ENCODE measurements at places on chromosomes 3 and 15. TPM values are rescaled to one million over a fixed set of nuclear protein-coding genes. Genes with fewer than 3 reads are reported as not detected.

GHSR gene
- polyA plus RNA-seq: not detected

GATM gene
- polyA plus RNA-seq: 558 TPM

- DNase-seq: no peak
Measured at GRCh38 chr15:53974121-53974520, 4.1 kb upstream of the UNC13C start.

- no peak for DNase-seq
Measured at GRCh38 chr3:27633224-27633545, 88.9 kb downstream of the EOMES start.

DNAJA4 gene
- polyA plus RNA-seq: 96.8 TPM

ITGB5 gene
- 60.2 TPM for polyA plus RNA-seq

DNA sequence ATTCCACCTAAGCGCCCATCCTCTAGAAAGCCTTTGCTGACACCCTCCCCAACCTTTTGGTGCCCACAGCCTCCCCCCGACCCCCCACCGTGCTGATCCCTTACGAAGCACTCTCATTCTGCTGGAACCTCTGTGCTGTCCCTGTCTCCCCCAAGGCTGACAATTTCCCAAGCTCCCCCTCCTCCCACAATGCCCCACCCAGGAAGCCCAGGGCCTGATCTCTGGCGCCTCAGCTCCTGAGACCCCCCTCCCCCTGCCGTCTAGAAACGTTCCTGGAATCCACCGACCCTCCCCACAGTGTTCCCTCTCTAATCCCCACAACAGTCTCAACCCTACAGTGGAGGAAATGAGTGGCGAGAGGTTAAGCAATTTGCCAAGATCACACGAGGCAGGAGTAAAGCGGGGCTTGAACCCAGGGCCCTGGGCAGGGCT, 18.3 kb downstream of the MYL3 start:
- no peak for DNase-seq

DNA sequence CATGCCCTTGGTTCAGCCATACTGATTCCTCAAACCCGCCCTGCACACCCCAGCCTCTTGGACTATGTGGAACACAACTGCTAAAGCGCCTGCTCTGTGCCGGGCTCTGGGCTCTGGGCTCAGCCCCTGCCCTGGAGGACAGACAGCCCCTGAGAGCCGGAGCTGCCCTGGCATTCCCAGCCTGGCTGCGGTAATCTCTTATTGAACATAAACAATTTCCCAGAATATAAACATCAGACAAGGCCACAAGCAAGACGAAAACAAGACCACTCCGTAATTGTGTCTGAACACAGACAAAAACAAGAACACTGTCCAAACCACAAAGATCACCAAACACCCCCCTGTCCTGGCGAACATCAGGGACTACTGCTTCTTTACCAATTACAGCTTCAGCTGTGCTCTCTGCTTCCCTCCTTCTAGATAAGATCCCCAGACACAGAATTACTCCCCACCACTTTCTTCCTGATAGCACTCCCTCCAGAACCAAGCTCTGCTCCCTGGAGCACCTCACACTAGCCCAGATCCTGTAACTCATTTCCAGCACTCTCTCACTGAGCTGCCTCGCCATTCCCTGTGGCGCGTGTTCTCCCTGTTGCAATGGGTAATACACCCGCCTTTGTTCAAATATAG, 57.1 kb upstream of the TLE3 start:
- no peak for DNase-seq

DNA sequence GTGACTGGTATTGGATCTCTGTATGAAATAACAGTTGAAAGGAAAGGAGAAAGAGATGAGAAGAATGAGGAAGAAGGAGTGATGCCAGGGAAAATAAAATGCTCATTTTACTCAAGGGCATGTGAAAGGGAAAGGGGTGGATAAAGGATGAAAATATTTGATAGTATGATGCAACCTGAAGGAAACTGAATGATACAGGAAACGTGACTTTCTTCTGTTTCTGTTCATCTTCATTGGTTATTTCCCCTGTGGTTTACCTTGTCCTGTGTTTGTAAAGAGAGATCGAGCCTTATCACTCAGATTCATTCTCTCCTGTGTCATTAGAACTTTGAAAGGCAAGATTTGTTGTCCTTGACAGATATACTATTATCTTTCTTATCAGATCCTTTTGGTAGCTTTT, 243.6 kb upstream of the SLITRK3 start:
- no peak for DNase-seq

GRCh38 chr15:76945494-76946093, 14.0 kb downstream of the RCN2 start:
- DNase-seq: no peak

SLC51A gene
- 6.1 TPM for polyA plus RNA-seq

DNA sequence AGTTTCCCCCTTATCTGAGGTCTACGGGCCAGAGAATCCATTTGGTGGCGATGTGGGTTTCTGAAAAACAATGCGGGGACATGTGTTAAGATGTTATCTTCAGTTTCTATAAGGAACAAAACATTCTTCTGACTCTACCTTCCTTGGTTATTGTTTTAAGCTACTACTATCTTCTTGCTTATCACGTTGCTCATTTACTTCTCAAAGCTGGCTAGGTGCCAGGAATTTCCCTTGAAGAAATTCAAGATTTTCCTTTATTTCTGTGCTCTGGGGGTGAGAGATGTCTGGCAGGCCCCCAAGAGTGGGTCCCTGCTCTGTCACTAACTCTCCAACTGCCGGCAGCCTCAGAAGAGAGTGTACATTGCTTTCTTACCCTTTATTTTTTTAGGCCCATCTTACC, 119.8 kb downstream of the RYR3 start:
- no peak for DNase-seq

GRCh38 chr3:65614585-65614984, 424.1 kb downstream of the MAGI1 start:
- no peak for DNase-seq

- no peak for DNase-seq
Measured at GRCh38 chr3:151584566-151584965, 123.7 kb upstream of the IGSF10 start.

DNA sequence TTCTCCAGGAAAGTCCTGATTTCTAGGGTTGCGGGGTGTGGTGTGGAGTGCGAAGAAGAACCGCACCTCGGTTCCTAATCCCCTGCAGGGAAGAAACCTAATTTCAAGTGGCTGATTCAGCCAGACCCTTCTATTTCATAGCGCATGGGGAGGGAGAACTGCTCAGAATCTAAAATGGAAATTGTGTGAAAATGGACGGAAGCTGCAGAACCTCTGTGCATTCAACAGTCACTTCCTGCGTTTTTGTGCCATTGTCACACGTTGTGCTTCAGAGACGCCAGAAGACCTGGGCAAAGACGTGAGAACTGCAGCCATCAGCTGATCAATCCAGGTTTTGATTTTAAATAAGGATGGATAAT, 1.2 kb downstream of the SIDT1 start:
- no peak for DNase-seq

DNA sequence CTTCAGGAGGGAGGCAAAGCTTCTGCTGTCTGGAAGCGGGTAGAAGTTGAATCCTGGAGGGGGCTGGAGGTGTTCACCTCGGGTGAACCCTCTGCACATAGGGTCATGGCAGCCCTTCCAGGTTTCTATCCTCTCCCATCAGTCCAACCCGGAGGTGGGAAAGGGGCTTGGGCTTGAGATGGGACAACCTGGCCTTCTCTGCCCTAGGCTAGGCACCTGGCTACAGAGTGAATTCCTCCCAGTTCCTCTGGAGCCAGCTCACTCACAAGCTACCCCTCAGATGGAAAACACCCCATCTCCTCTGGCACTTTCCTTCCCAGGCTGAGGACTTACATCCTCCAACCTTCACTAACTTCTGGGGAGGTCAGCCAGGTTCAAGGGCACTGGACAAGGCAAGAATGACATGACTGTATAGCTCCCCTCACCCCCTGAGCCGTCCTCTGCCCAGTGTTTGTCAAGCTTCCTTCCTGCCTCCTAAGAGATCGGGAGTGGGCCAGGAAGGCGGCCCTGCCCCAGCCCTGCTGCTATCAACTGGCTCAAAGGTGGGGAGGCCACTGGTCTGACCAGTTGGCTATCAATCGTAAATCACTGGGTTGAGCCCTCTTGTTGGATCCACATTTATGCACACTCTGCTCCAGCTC, 45.8 kb downstream of the KLF15 start:
- no peak for DNase-seq

DNA sequence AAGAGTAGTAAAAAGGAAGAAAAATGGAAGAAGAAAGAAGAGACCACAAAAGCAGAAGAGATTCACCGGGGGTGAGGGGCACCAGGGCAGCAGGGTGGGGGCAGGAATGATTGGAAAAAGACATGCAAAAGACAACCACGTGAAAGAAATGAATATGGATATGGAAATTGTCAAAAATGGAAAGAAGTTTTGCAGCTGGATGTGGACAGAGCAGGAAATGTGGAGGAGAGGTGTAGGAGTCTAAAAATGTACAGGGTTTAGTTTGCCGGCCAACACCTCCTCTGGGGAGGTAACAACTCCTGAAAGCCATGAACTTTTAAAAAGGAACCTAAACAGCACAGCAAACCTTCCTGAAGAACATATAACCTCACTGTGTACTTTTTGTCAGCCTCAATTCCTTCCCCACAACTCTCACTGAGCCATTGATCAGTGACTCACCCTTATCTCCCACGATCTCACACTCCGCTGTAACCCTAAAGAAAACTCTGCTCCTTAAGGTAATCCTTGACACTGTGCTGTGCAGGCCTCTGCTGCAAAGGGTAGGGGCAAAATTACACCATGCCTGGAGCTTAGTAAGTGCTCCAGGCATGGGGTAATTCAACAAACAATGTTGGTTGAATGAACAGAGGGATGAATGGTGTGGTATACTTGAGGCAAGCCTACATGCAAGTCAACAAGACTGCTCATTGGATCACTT, 100.2 kb upstream of the BOC start:
- no peak for DNase-seq

DNA sequence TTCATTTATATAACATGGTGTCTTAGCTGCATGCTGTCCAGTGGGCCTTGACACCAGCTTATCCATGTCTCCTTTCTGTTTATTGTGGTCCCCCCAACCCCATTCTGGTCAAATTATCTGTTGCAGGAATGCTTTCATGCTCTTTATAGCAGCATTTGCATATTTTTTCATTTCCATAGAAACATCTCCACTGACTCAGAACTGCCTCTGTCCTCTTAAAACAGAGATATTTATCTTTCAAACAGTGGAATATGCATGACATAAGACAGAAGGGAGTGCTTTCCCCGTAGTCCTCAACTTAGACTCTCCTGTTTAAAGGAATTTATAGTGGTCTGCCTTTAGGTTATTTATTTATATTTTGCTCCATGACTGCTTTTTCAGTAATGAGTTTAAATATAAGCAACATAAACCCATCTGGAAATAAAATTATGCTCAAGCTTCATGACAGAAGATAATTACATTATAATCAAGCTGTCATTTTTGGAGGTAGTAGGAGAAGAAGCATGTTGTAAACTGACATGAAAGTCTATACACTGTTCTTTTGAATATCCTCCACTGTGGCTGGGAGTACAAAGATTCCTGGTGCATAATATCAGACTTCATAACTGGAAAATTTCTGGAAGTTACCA, 179.5 kb upstream of the CD96 start:
- DNase-seq: no peak

P3H2 gene
- polyA plus RNA-seq: 48.1 TPM

GRCh38 chr3:23754215-23754614, 51.5 kb upstream of the UBE2E1 start:
- DNase-seq: no peak

CGNL1 gene
- polyA plus RNA-seq: 8.5 TPM

DLEC1 gene
- 0.66 TPM for polyA plus RNA-seq

GRCh38 chr3:69044608-69045007, 7.5 kb downstream of the TMF1 start:
- DNase-seq: no peak

GRCh38 chr15:83207009-83207659, 489 bp downstream of the HDGFL3 start:
- peak; percentile 49 for DNase-seq

DNA sequence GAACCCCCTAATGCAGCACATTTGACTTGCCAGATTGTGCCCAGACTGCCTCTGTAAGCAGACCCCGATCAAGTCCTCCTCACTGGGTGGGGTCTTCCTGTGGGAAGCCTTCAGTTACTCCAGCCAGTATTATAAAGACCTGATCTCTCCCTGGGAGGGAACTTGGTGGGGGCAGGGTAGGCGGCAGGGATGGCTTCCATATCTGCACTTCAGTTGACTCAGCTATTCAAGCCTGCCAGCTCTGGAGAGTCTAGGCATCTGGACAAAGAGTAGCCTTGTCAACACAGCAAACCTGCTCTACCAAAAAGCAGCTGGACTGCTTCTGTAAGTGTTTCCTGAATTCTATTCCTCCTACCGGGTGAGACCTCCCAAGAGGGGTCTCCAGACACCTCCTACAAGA, 21.0 kb upstream of the SLC25A38 start:
- no peak for DNase-seq

SLC6A11 gene
- not detected for polyA plus RNA-seq

DNA sequence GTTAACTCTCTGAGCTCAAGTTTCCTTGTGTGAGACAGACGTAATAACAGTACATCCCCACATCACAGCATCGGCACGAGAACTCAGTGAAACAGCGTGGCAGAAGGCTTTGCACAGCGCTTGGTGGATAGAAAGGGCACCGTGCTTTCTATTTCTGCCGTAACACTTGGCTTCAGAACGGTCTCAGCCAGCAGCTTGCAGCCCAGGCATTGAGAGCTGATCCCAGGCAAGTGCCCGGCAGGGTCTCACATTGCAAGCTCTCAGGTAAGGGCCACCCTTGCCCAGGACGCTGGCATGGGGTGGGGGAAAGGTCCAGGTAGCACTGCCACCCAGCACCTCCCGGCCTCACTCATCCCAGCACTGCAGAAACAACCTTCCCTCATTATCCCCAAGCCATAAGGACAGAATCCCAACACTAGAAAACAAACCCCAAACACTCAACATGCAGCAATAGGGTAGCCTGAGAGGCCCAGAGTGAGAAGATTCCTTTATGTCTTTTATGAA, 70.5 kb upstream of the ITGA11 start:
- no peak for DNase-seq

ACAD11 gene
- 15.1 TPM for polyA plus RNA-seq

GRCh38 chr3:129607391-129608068, 1.1 kb upstream of the PLXND1 start:
- no peak for DNase-seq

FHIT gene
- polyA plus RNA-seq: 5.5 TPM

NANOGP8 gene
- not detected for polyA plus RNA-seq
